ENCODE measurements at places on chromosomes 11 and 22.

GRCh38 chr11:114031246-114031966 lies 28.1 kb upstream of the ZBTB16 start:
- peak; percentile 33 for DNase-seq

GRCh38 chr11:90587896-90588295 lies 365.0 kb upstream of the CHORDC1 start:
- no peak for DNase-seq

GRCh38 chr11:15968461-15969130 lies 387.8 kb downstream of the SOX6 start:
- no peak for DNase-seq

GRCh38 chr11:61152816-61153592 lies 8.2 kb downstream of the VPS37C start:
- DNase-seq, result peak; percentile 86

- peak; percentile 71 for DNase-seq
Observed at GRCh38 chr22:36554098-36554497, 25.1 kb upstream of the EIF3D start.

DNA sequence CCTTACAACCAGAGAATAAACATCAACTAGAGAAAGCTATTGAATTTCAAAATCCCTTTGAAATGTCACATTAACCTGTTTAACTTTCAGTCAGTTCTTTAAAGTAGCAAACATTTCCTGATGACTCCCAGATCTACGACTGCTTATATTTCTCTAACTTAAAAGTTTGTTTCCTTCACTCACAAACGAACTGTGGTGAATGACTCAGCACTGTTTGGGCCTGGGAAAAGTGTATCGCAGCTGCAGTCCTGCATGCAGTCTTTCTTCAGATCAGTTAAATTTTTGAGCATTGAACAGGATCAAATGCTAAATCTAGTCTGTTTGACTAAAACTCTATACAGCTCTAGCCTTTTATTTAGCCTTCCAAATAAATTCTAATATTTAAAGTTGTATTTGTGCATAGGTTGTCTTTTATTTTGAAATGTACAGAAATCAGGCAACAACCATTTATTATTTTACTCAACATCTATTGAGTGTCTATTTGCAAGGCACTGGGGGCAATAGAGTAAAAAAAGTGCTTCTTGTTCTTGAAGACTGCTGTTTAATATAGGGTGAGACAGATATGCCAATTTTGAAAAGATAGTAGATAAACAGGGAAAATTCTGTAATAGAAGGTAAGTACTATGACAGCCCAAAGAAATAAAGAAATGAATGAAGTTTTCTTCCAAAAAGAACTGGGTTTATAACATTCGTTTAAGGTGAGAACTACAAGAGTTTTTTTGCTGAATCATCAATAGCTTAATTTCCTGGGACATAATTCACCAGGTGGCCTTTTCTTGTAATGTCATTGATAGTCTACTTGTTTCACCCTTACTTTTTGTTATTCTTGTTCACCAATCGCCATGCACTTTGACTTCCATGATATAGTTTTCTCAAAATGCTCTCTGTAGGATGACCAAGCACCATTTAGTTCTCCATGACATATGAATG lies 235.4 kb downstream of the METTL15 start:
- DNase-seq, result peak; percentile 70

DNA sequence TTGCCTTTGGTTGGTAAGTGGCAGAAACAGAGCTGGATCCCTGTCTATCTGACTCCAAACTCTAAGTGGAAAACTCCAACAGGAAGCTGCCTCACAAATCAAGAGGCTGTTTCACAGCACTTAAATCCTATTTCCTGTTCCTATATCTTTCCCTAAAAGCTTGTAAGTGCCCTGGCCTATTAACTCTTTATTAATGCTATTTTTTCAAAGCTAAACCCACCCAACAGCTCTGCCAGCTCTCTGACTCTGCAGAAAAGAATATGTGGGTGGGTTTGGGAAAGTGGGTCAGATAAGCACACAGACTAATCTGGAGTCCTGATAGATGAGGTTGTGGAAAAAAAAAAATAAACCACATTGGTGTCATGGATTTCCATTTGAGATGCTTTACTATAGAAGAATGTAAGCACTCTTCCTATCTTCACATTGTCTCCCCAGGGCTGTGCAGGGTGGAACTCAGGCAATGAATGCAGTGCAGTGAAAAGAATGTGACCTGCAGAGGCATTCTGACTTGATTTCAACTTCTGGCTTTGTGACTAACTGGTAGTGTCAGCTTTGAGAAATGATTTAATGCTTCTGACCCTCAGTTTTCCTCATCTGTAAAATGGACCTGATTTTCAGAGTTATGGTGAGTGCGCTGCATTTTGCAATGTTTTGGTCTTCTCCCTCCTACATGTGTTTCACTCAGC lies 125.6 kb downstream of the AASDHPPT start:
- DNase-seq, result no peak

DNA sequence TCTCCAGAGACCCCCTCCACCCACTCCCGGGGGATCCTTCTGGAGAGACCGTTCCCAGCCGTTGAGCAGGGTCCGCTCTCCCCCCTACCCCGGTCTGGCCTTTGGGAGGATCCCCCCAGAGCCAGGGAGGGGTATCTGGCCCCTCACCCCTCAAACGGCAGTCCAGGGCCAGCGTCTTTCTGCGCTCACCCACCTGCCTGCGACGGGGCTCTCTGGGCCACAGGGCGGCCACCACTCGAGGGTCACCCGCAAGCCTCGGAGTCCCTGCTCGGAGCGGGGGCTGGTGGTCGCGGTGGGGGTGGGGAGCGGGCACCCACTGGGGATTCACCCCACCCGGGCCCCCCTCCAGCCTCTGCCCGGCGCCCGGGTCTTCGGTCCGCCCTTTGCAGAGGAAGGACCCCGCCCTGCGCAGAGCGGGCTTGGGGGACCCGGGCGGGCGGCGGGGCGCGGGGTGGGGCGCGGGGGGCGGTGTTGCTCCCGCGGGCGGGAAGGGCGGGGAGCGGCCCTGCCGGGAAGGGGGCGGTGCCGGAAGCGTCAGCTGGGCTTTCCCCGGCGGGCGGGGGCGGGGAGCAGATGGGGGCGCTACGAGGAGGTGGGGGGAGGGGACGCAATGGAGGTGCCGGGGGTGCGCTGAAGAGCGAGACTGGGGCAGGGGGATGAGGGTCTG lies 16.6 kb downstream of the CRELD2 start:
- no peak for DNase-seq

GRCh38 chr11:80733790-80734189 lies 1293.0 kb upstream of the TENM4 start:
- DNase-seq, result no peak

DNA sequence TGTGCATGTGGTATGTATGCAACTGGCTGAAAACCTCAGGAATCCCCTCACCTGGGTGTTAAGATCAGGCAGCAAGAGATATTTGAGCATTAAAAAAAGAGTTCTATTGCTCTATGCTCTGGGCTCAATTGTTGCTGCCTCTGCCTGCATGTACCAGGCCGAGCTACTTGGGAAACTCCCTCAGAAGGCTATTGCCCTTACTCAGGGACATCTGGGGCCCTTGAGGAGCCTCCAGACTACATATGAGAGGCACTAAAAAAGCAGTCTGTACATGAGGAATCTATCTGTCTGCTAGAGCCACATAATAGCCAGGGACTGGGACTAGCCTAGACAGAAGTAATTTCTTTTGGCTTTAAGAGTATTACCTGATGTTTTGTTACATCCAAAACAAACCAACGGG lies 120.1 kb downstream of the SWAP70 start:
- DNase-seq, result no peak

DNA sequence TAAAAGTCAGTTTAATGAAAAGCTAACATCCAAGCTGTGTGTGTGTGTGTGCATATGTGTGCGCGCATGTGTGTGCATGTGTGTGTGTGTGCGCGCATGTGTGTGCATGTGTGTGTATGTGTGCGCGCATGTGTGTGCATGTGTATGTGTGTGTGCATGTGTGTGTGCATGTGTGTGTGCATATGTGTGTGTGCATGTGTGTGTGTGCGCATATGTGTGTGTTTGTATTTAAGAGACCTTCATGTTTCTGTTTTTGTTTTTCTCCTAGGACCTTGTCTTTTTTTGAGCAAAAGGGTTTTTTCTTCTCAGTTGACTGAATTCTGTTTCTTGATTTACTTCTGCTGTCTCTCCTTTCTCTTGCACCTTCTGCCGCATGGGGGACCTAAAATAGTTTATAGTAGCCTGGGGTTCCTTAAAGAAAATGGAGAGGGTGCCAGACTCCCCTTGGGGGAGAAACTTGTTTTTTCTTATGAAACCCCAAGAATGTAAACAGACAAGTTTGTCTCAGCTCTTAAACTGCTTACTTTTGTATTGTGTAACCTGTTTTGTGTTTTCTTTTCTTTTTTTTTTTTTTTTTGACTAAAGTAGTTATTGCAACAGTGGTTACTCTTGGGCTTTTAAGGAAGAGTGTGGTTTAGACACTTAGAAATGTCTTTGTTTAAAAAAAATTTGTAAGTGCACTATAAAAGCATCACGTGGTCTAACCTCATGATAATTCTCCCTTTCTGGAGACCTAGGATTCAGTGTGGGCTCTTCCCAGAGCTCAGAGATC lies 53.0 kb downstream of the OSBPL5 start:
- peak; percentile 67 for DNase-seq

- no peak for DNase-seq
Observed at GRCh38 chr22:44448271-44448830, 49.7 kb downstream of the RTL6 start.

DNA sequence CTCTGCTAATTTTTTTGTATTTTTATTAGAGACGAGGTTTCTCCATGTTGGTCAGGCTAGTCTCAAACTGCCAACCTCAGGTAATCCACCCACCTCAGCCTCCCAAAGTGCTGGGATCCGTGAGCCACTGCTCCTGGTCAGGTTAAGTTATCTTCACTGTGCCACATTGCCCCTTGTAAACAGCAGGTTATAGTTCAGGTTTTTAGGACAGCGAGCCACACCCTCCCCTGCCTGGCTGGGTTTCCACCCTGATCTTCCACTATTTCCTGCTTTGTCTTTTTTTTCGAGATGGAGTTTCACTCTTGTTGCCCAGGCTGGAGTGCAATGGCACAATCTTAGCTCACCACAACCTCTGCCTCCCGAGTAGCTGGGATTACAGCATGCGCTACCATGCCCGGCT lies 16.1 kb downstream of the ACO2 start:
- no peak for DNase-seq

DNA sequence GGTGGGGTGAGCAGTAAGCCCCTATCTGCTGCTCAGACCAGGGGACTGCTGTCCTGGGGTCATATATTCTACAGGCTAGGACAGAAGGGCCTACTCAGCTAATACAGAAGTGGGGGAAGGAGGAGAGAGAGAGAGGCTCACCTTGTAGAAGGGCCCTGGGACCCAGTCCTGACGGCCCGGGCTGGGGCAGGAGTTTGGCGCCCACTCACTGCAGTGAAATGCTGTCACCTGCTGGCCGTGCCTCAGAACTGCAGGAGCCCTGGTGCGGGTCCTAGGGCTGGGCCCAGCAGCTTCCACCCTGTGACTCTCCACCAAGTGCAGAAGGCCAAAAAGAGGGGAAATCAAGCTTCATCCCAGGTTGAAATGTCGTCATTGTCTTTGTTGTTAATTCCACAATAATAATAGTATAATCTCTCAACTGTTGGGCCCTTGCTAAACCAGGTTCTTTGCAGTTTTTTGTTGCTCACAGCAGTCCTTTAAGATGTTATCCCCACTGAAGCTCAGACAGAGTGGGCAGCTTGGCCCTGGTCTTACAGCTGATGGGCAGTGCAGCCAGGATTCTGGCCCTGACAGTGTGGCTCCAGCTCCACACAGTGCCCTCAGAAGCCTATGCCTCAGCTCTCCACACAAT lies 29.6 kb downstream of the TRIM29 start:
- peak; percentile 73 for DNase-seq

DNA sequence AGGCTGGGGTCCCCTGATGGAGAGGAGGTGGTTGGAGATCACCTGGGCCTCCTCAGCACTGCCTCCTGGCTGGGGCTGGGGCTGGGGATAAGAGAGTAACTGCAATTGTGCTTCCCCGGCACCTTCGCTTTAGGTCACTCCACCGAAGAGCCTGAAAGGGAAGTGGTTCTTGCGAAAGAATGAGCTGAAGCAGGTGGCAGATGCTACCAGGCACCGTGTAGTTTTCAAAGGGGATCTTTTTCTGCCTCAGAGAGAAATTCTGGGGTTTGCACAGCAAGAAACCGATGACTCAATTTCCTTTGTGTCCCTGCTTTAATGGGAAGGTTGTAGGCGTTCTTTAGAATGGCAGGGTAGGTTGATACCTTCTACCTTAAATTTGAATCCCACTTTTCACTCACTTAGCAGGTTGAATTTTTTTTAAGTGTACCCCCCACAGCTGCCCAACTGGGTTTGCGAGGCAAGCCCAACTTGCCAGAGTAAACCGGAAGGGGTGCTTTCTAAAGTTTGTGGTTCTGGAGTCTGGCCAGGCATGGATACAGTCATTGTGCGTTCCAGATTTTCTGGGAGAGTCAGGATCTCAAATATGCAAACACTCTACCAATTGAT lies 5.3 kb downstream of the CD44 start:
- DNase-seq, result no peak

- no peak for DNase-seq
Observed at GRCh38 chr11:1883346-1884302, 8.1 kb downstream of the PRR33 start.

DNA sequence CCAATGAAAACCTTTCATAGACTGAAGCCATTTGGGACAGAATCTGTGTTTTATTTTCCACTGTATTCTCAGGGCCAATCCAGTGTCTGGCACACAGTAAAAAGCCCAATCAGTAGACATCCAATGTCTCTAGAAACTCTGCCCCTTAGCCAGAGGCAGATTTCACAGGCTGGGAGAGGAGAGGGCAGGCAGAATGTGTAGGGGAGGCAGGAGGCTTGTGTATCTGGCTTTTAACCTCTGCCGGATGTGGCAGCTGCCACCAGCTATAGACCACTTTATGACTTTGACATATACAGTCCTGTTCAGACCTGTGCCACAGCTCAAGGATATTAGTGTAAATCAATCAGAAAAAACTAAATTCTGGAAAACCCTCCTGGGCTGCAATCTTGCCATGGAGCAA lies 4.4 kb downstream of the EXPH5 start:
- peak; percentile 45 for DNase-seq

DNA sequence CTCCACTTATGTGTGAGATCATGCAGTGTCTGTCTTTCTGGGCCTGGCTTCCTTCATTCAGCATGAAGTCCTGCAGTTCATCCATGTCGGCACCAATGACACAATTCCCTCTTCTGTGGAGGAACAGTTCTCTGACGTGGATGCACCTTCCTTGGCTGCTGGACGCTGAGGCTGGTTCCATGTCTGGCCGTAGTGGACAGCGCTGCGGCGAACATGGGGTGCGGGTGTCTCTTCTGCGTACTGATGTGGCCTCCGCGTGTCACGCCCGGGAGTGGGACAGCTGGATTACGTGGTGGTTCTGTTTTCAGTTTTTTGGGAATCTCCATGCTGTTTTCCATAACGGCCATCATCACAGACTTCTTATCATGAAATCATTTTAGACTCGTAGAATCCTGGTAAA lies 16.9 kb upstream of the MUC2 start:
- DNase-seq, result no peak

GRCh38 chr11:72350752-72351151 lies 83.6 kb downstream of the CLPB start:
- no peak for DNase-seq
